Activated CD8-positive, alpha-beta memory T cell treated with anti-CD3 and anti-CD28 coated beads, Interleukin-2, amount 50 U/mL, for 48 hours (primary cell): ENCODE measurements at places on chromosomes 16 and 17.
A peak's percentile ranks its signal among the peaks of the same experiment; 100 is the strongest.

DNA sequence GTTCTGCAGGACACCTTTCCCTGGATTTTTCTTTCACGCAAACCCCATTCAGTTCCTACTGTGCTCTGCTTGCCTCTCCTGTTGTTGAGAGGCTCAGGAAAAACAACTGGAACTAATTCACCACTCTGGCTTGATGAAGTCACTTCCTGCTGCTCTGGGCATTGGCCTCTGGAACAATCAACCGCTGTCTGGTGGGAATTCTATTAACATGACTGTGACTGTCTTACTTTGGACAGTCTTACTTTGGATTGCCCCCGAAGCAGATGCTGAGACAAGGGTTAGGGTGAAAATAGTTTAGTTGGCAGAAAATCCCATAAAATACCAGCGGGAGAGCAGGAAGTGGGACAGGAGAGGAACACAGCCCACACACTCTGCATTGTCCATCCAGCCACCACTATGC lies 90.0 kb upstream of the HSBP1 start:
- DNase-seq, result no peak

GRCh38 chr17:7464081-7464480 lies 15.3 kb downstream of the ZBTB4 start:
- DNase-seq, result no peak

DNA sequence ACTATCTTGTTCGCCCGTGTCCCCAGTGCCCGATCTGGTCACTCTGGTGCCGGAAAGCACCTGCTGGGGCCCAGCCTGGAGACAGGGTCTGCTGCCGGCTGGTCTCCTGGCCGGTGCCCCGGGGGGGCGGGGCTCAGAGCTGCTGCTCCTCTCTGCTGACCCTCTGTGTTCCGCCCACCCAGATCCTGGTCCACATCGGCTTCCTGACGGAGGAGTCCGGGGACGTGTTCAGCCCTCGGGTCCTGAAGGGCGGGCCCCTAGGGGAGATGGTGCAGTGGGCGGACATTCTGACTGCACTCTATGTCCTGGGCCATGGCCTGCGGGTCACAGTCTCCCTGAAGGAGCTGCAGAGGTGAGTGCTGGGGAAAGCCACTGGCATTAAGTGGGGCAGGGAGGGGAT lies 37.6 kb downstream of the MGAT5B start:
- DNase-seq, result no peak

DNA sequence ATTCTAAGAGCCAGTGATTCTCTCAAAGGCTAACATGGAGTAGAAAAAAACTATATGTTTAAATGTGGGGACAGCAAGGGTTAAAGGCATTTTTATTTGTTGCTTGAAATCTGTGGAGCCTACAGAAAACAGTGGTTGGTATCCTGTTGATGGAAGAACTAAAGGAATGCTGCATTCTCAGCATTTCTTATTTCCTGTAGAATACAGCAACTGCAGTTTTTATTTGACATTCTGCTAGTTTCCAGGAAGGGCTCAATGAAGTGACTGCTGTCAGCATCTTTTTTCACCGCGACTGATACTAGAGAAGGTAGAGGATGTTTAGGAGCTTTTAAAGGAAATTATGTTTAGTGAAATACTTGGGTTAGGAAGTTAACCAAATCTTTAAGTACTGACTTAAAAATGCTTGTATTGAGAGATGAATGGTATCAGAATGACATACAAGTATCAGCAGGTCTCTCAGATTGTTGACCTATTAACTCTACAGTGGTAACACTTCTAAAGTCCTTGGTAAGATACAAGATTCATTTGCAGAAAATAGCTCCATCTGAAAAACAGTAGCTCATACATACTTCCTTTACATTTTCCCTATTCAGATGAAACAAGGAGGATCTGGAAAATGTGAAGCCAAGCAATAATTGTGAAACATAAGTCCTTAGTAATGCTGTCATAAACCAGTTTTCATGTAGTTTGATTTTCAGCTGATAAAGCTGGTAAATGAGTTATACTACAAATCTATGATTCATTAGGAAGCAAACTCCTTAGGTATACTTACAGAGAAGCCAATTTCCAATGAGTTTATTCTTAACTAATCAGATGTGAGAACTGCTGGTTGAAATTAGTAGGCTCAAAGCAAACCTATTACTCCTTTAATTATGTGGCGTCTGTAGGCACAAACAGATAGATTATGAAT lies 15.2 kb downstream of the CLTC start:
- DNase-seq, result no peak

- DNase-seq, result no peak
Observed at GRCh38 chr16:73043828-73044467, 4.0 kb downstream of the ZFHX3 start.

GRCh38 chr16:81624760-81625543 lies 154.1 kb upstream of the PLCG2 start:
- no peak for DNase-seq

DNA sequence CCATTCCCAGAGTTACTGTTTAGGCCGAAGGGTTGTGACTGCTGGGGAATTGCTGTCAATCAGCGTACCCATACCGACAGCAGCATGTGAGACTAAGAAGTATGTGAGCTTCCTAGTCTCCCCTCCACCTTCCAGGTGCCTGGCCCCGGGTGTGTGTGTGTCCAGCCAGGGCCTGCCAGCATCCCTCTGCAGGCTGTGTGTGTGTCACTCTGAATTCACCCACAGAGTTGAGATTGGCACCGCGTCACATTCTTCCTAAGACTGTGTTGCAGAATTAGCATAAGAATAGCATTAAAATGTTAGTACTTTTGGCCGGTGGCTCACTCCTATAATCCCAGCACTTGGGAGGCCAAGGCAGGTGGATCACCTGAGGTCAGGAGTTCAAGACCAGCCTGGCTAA lies 31.8 kb downstream of the PRMT7 start:
- no peak for DNase-seq

- no peak for DNase-seq
Observed at GRCh38 chr17:81350320-81350890, 44.9 kb upstream of the BAHCC1 start.

GRCh38 chr17:32461853-32462617 lies 17.7 kb downstream of the PSMD11 start:
- peak; percentile 78 for DNase-seq
